ENCODE measurements at places on chromosomes 6 and 20.

DNA sequence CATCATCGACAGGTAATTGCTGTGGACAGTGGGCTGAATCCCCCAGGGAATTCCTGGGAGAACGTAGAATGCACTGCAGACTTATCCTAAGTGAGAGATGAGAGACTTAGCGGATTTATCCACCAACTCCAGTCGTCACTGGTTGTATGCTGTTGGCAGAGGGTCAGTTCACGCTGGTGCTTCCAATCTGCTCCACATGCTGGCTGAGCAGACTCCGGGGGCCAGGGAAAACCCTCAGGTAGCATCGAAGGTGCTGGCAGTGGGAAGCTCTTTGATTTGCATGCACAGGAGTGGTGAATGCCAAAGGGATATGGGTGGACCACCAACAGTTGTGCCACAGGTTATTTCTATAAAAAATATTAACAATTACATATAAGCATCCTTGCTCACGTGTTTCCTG, 20.2 kb downstream of the TTLL9 start:
- DNase-seq, result no peak

GRCh38 chr6:131936156-131936555, 15.0 kb downstream of the CCN2 start:
- no peak for DNase-seq

DNA sequence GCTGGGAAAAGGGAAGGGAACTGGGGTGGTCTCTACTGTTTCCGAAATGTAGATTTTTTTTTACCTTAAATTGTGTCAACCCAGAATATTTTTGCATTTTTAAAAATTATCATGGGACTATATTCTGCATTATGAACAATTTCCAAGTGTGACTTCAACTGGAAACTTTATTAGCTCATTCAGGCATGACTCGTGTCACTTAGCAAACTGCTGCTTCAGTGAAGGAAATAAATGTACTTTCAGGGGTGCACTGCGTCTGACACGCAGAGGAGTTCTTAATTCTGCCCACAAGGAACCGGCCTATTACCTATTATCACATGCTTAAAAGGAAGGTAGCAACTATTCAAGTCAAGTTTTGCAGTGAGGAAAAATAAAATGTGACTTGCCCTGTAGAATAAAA, 291.3 kb upstream of the PRDM1 start:
- no peak for DNase-seq

DNA sequence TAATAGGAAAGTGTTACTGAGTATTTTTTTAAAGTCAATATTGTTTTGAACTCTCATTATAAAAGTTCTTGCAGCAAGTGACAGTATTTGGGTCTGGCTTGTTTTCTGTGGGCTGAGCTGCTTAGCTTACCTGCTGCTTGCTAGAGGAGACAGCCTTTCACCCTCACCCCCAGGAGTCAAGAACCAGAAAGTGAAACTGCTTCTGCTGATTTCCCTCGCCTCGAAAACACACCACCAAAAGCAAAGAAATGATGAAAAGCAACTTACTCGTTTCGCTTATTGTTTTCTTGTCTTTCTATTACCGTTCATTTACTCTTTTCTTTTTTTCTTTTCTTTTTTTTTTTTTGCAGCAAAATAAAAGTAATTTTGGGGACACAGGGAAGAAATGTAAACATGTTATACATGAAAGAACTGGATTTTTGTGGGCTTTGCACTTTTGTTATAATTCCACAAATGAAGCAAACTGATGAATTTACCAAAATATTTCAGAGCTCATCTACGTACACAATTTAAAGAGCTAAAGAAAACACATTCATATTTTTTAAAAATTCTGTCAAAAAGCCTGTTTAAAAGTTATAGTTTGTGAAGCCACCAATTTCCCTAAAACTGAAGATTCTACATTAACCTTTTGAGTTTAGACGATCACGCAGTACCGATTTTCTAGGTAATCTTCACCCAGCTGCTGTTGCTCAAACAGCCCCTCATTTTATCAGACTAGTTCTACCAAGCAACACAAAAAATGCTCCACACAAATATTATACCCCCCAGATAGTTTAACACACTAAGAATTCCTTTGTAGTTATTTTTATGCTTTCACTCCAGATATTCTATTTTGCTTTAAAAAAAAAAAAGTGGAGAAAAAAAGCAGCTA, 1.7 kb downstream of the SCML4 start:
- DNase-seq, result peak; percentile 10

- peak; percentile 11 for DNase-seq
Measured at GRCh38 chr6:127841811-127842210, 59.0 kb downstream of the THEMIS start.

- DNase-seq, result no peak
Measured at GRCh38 chr20:23166563-23166962, 80.4 kb upstream of the CD93 start.

DNA sequence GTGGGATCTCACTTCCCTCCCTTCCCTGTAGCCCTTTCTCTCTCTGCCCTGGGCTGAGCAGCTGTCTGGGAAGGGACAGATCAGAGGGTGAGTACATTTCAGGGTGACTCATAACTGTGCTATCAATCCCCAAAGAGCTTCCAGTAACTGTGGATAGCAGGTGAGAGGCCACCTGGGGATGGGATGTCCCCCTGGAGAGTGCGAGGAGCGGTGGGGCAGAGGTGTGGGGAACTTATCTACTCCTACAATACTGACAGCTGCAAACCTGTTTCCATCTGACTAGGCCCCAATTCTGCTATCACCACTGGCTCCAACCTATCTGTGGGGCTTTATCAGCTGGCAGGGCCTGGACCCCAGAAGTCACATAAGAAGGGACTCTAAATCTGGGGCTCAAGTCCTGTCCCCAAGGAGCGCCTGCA, 32.6 kb downstream of the KCNK5 start:
- DNase-seq, result no peak

DNA sequence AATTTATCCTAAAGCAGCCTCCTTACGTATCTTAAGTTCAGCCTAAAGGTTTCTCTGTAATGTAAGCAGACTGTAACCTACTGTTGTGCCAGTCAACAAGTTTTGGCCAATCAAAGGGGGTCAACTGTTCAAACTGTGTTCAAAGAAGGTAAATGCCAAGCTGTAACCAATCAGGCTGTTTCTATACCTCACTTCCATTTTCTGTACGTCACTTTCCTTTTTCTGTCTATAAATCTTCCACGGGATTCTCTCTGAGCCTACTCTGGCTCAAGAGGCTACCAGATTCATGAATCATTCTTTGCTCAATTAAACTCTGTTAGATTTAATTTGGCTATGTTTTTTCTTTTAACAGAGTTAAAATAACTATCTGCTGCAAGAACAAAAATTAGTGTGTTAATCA, 5.1 kb upstream of the CALHM6 start:
- DNase-seq, result no peak

DNA sequence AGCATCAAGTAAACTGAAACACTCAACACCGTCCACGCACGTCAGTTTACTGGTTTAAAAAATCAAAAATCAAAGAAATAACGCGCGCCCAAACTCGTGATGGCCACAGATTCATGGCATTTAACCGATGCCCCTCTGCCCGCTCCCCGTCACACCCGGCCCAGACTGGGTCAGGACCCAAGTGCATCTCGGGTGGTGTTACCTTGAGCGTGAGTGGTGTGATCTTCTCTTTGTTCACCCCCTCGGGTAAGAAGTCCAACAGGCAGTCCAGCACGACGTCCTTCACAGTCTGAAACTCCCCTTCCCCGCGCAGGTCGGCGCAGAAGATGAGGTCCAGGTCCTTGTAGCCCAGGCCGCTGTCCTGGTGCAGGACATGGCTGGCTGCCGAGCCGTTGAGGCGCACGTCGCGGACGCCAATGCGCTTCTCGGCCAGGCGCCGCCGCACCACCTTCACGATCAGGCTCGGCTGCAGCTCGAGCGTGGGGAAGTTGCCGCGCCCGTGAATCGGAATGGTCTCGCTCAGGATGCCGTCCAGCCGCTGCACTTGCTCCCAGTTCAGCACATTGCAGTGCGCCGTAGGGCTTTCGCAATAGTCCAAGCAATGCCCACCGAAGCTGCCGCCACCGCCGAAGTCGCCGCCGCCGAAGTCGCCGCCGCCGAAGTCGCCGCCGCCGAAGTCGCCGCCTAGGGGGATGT, 945 bp downstream of the TENT5A start:
- peak; percentile 58 for DNase-seq

GRCh38 chr20:31722257-31723068, at the start of gene BCL2L1:
Gene BCL2L1 (minus strand): TSS chr20:31722868. CDS start chr20:31722218, 650 bp downstream.
- peak; percentile 86 for DNase-seq

DNA sequence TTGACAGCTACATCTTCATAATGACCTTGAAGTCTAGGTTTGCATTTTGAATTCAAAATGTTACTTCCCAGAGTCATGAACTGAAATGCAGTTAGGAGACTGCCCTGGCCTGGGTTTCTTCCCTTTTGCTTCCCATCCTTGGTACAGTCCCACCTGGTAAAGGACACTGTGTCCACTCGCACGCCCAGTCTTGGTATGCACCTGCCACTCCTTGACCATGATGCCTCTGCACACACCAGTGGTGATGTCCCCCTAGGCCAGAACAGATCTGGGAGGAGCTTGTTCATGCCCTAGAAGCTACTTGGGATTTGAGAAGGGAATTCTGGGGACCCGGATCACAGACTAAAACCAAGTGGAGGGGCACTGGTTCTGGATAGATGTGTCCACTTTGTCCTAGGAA, 3.6 kb downstream of the PPP1R14C start:
- no peak for DNase-seq

- DNase-seq, result no peak
Measured at GRCh38 chr6:159307246-159307790, 138.1 kb downstream of the FNDC1 start.

Data from EL (cell line).